ENCODE measurements at places on chromosomes 7 and 10. TPM values are rescaled to one million over a fixed set of nuclear protein-coding genes. Genes with fewer than 3 reads are reported as not detected.

DNA sequence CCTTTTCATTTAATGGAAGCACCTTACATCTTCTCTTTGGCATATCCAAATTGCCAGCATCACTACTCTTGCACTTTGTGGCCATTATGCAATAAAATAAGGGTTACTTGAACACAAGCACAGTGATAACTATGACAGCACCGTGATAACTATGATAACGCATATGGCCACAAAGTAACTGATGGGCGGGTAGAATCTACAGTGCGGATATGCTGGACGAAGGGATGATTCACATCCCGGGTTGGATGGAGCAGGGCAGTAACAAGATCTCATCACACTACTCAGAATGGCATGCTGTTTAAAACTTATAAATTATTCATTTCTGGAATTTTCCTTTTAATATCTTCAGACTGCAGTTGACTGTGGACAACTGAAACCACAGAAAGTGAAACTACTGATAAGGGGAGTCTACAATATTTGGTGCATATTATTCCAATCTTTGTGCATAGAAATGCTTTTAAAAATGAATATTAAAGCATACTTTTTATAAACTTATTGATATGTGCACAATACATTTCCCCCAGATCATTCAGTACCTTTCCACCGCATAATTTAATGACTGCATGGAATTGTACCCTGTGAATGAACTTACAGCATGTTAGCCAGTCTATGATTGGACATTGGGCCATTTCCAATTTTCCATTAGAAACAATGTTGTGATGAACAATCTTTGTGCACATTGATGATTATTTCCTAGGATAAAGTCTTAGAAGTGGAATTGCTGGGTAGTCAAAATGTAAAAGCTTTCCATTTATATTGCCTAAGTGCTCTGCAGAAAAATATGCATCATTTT is 136.4 kb downstream of the WNT2 start:
- DNase-seq, result no peak

NPY4R gene
- not detected for total RNA-seq

GRCh38 chr7:27182861-27183681 is 2.0 kb downstream of the HOXA11 start:
- no peak for DNase-seq

GRCh38 chr7:71633551-71634008 is 501.6 kb downstream of the GALNT17 start:
- DNase-seq, result no peak

SORCS3 gene
- 0.16 TPM for total RNA-seq

MYOF gene
- total RNA-seq, result 130 TPM

DNA sequence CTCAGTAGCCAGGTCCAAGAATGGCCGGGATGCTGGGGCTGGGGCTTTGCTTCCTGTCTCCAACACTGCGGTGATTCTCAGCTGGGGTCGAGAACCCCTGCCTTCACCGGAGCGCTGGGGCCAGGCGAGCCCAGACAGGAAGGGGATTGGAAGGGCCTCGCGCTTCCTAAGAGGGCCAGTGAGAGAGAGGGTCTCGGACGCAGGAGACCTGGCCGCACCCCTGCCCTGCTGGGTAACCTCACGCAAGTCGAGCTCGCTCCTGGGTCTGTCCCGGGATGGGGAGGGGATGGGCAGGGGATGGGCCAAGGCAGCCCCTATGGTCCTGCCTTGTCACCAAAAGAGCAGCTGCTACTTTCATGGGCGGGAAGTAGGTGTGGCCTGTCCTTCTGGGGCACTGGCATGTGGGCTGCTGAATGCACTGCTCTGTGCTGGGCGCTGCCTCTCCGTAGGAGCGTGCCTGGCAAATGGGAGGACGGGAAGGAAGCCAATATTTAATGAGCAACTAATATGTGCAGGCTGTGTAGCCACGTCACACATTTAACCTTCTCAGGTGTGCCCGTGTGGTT is 20.0 kb downstream of the KCNK18 start:
- DNase-seq, result no peak

TEX47 gene
- total RNA-seq, result not detected

CFAP70 gene
- total RNA-seq, result 9.2 TPM

GRCh38 chr10:120048391-120048790 is 155.9 kb downstream of the SEC23IP start:
- DNase-seq, result no peak

GIMAP1 gene
- 9.0 TPM for total RNA-seq

- peak; percentile 37 for DNase-seq
Measured at GRCh38 chr10:129030996-129031843, 435.8 kb upstream of the MGMT start.

ITGB8 gene
- 1.6 TPM for total RNA-seq

DNA sequence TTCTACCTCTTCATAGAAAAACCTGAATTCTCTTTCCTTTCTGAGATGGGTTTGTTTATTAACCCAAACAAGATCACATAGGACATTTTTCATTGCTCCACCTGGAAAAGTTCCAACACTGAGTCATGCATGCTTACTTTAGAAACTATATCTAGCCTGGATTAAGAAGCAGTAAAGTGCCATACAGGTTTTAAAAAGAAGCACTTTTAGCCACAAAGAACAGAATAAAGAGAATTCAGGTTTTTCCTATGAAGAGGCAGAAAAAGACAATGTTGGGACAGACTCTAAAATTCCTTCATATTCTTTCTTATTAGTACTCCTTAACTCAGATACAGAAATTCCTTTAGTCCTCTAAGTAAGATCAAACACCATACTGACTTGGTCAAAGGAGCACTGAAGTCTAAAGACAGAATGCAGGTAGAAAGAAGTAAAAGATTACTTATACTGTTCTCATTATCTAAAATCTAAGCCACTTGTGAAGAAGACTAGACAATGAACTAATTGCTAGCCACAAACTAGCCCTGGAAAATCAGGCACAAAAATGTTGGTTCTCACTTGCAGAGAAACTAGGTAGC is 241.3 kb downstream of the ANK3 start:
- no peak for DNase-seq

DNA sequence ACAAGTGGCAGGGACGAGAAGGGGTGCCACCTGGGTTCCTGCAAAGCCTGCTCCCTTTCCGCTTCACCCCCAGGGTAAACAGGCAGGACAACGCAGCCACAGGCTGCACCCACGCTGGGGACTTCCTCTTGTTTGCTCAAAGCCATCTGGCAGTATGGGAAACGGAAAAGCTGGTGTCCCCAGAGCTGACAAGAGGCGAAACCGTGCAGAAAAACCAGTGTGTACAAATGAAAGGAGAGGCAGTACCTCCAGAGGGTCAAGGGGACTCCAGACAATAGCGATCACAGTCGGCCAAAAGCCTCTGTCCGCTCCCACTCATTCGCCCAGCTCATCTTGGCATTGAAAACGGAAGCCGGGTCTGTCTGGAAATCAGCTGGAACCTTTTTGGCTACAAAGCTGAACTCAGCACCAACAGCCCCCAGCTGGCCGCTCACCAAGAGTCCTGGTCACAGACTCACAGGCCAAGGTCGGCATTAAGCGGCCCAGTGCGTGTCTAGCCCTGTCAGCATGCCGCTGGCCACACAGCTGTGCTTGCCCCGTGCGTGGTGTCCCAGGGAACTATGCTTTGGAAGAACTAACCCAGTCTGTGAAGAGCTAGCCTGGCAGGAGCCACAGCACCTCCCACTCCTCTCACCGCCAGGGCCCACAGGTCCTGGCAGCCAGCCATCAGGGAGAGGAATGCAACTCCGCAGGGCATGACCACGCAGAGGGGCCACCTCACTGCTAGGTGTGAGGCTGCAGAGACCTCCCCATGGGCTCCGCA is 10.4 kb downstream of the TNS3 start:
- DNase-seq, result peak; percentile 59

DNA sequence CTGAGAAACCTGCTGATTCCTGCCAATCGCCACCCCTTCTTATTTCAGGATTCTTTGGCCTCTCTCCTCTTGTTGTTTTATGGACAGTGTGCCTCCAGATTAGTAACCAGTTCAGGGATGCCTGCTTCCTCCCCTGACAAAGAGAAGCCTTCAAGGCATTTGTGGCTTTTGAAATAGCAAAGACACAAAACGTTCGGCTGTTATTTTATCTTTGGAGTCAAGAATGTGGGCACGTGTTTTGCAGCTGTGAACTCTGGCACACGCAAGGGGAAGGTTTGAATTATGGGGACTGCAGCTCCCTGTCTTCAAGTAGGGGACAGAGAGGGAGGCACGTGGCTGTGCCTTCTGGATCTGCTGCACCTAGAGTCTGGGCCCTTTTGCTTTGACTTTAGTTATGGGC is 157.9 kb upstream of the GRB10 start:
- no peak for DNase-seq

DNA sequence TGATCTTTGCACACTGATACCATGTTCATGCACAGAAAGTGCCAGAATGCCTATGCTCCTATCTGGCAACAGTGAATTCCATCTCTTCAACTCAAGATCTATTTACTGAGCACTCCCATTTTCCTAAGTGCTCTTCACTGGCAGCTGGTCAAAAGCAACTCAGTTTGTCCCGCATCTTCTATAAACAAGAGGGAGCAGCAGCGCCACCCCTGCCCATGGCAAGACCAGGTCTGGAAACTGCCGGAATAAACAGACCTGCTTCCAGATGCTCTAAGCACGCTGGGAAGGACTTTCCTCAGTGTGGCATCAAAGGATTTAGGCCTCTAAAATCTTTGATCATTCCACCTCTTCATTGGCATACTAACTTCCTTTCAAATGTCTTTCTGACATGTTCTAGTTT is 104.4 kb upstream of the MACROH2A2 start:
- DNase-seq, result no peak

PRPS1L1 gene
- total RNA-seq, result not detected

All from breast epithelium (tissue), 4 donors.